Esophagus squamous epithelium (tissue), 5 donors: ENCODE measurements at places on chromosomes 16 and 17. TPM values are rescaled to one million over a fixed set of nuclear protein-coding genes. Genes with fewer than 3 reads are reported as not detected.

DNA sequence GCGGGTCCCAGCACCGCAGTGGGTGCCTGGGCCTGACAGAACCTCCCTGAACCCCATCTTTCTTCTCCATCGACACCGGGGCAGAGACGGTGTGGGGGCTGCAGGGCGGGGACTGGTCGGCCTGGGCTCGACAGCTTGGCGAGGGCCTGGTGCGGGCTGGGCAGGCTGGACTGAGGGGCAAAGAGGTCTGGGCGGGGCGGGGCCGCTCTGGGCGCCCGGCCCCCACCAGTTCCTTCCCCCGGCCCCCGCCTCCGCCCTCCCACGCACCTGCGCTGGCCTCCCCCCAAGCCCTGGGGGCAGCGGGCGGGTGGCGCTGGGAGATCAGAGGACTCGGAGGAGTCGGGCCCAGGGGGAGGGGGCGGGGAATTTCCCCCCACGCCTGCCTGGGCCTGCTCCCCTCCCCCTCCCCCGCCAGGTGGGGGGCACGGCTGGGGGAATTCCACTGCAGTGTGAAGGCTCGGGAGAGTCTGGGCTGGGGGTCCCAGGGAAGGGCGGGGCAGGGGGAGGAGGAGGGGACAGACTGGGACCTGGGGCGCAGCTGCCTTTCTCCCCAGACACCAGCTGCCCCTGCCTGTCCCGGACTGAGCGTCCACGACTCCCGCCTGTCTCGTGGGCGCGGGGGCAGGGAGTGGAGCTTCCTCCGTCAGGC, 877 bp upstream of the KREMEN2 start:
- peaks cover 49% of the 10 kb centered on the region for H3K27me3 ChIP-seq
- peaks cover 32% of the 10 kb centered on the region for H3K4me1 ChIP-seq
- no peaks in the 10 kb centered on the region for H3K36me3 ChIP-seq
- no peak overlapping the region for H3K27ac ChIP-seq
- H3K4me3 ChIP-seq = peak overlapping the region; percentile 65

DNA sequence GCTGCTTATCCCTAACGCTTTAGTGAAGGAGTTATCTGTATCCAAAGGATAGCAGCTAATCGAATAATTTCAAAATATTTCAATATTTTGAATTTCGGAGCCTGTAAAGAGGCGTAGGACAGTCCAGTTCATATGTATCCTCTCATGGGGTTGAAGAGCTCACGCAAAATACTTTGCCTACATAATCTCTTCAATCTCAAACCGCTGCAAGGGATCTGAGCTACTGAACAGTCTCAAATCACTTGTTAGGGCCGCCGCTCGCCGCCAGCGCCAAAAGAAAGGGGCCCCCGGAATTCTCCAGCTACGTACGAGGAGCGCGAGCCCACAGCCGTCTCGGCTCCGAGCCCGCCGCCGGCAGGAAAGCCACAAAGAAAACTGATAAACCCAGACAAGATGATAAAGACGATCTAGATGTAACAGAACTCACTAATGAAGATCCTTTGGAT, 601 bp upstream of the RFWD3 start:
- H3K27ac ChIP-seq = no peak overlapping the region
- H3K4me1 ChIP-seq = peaks cover 16% of the 10 kb centered on the region
- peaks cover 9% of the 10 kb centered on the region for H3K36me3 ChIP-seq

- H3K4me3 ChIP-seq = no peak overlapping the region
- DNase-seq = no peak
- H3K36me3 ChIP-seq = no peaks in the 10 kb centered on the region
- peaks cover 5% of the 10 kb centered on the region for H3K4me1 ChIP-seq
- H3K27me3 ChIP-seq = no peaks in the 10 kb centered on the region
- H3K27ac ChIP-seq = no peak overlapping the region
These were observed 2.6 kb downstream of the TSPOAP1 start for GRCh38 chr17:58325976-58326468.

GRCh38 chr17:227078-227945, 45.9 kb upstream of the DOC2B start:
- H3K4me3 ChIP-seq = no peak overlapping the region
- no peaks in the 10 kb centered on the region for H3K36me3 ChIP-seq
- no peak for DNase-seq
- no peaks in the 10 kb centered on the region for H3K27me3 ChIP-seq
- H3K27ac ChIP-seq = no peak overlapping the region
- peaks cover 12% of the 10 kb centered on the region for H3K4me1 ChIP-seq

GRCh38 chr17:73575470-73576221, 68.6 kb downstream of the SDK2 start:
- DNase-seq = no peak
- no peaks in the 10 kb centered on the region for H3K36me3 ChIP-seq

The GCGR gene
- total RNA-seq = not detected
